ENCODE measurements at places on chromosomes 1 and 21.

DNA sequence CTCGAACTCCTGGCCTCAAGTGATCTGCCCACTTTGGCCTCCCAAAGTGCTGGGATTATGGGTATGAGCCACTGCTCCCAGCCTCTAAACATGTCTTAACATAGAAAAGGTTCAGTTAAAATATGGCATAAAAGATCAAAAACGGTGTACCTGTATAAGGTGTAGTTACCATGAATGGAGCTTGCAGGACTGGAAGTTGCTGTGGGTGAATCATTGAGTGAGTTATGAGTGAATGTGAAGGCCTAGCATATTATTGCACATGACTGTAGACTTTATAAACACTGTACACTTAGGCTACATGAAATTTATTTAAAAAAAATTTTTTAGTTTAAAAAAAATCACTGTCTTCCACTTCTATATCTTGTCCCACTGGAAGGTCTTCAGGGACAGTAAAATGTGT lies 15.7 kb downstream of the ABCD3 start:
- no peak for DNase-seq

GRCh38 chr1:203380420-203381150 lies 29.7 kb upstream of the FMOD start:
- DNase-seq = no peak

DNA sequence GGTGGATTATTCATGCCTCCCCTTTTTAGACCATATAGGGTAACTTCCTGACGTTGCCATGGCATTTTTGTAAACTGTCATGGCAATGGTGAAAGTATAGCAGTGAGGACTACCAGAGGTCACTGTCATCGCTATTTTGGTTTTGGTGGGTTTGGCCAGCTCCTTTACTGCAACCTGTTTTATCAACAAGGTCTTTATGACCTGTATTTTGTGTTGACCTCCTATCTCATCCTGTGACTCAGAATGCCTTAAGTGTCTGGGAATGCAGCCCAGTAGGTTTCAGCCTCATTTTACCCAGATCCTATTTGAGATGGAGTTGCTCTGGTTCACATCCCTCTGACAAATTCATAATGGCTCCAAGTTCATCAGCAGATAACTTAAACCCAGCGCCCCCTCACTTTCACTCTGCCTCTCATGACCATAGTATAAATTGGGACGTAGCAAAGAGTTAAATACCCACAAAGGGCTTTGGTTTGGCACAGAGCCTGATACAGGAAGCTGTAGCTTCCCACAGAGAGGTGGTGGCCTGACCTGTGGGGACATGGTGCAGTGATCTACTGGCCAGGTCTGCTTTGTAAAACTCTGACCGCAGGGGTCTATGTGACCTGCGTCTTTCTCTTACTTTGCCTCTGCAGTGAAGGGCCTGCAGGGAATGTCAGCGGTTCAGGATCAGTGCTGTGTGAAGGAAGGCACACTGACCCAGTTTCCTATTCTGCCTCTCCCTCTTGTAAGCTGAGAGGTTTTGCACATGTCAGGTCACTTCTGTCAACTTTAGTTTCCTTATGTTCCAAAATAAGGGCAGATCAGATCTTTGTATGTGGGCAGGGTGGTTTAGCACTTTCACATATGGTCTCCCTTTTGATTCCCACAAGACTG lies 78.1 kb upstream of the ZNF644 start:
- DNase-seq = no peak

GRCh38 chr1:216034506-216034905 lies 388.7 kb downstream of the USH2A start:
- no peak for DNase-seq

GRCh38 chr1:1051127-1051810 lies 22.8 kb downstream of the RNF223 start:
- no peak for DNase-seq

- DNase-seq = no peak
Measured at GRCh38 chr1:26220199-26220912, 13.6 kb upstream of the CEP85 start.

DNA sequence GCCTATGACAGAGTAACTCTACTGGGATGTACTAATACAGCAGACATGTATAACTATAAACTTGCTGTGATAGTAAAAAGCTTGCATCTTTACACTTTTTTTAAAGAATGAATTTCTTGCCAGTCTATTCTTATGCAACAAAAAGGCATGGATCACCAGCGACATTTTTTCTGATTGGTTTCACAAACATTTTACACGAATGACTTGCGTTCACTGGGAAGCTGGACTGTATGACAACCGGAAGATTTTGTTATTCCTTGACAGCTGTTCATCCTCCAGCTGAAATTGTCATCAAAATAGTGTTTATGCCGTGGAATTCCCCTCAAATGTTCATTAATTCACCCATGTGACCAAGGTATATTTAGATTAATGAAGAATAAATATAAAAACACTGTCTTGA lies 131.0 kb downstream of the XPR1 start:
- DNase-seq = no peak

DNA sequence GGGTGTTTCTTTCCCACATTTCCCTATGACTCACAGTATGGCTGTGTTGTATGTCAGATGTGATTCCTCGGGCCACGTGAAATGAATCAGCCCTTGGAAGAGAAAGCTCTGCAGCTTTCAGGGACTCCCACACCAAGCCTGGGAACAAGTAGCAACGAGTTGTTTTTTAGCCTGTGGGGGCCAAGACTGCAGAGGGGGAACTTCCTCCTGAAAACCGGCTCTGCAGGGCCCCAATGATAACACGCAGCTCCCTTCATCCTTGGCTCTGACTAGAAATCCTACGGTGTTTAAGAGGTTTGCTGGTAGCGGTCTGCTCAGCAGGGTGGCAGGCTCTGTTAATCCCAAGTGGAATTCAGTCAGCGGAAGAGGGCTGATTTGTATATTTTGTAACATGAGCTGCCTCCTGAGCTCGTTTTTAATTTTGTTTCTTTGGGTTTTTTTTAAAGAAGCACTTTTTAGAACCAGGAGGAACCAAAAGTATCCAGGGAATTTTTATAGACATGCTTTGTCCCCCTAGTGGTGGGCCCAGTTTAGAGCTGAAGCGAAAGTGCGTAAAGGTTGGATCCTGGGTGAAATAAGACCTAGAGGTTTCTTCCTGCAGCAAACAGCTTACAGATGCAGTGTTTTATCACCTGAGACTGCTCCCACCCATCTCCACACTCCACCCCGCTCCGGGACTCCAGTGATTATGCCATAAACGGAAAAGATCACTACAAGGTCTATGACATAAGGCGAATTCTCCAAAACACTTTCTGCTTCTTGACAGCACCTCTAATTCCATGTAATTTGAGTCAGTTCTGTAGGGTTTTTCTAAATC lies 48.8 kb downstream of the LAMC2 start:
- peak; percentile 45 for DNase-seq

GRCh38 chr1:99648107-99648506 lies 2.2 kb downstream of the PALMD start:
- DNase-seq = no peak

GRCh38 chr1:38962560-38962959 lies 20.9 kb upstream of the RHBDL2 start:
- no peak for DNase-seq

DNA sequence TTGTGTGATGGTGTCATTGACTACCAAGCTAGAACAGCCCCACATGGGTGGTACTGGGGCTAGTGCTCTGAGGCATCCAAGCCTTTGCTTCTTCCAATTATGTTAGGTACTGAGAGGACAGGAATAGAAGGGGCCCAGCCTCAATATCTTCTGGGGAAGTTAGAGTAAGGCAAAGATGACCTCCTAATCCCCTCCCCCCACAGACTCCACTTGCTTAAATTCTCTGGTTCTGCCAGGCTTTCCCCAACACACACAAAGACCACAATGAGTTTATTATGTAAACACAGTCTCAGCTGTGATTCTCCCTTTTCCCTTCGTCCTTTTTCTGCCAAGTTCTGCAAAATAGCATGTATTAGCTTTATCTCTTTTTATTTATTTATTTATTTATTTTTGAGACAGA lies 3.1 kb upstream of the TACSTD2 start:
- DNase-seq = no peak

DNA sequence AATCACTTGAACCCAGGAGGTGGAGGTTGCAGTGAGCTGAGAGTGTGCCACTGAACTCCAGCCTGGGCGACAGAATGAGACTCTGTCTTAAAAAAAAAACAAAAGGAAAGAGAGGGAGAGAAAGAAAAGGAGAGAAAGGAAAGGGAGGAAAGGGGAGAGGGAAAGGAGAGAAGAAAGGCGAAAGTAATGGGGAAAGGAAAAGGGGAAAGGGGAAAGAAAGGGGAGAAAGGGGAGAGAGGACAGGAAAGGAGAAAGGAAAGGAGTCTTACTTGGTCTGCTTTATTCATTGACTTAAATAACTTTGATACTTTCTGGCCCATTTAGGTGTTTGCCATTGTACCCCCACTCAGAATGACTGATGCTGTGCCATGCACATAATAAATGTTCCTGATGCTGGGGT lies 11.8 kb downstream of the NSUN4 start:
- no peak for DNase-seq

GRCh38 chr1:66317248-66317515 lies 216.8 kb upstream of the SGIP1 start:
- DNase-seq = no peak

DNA sequence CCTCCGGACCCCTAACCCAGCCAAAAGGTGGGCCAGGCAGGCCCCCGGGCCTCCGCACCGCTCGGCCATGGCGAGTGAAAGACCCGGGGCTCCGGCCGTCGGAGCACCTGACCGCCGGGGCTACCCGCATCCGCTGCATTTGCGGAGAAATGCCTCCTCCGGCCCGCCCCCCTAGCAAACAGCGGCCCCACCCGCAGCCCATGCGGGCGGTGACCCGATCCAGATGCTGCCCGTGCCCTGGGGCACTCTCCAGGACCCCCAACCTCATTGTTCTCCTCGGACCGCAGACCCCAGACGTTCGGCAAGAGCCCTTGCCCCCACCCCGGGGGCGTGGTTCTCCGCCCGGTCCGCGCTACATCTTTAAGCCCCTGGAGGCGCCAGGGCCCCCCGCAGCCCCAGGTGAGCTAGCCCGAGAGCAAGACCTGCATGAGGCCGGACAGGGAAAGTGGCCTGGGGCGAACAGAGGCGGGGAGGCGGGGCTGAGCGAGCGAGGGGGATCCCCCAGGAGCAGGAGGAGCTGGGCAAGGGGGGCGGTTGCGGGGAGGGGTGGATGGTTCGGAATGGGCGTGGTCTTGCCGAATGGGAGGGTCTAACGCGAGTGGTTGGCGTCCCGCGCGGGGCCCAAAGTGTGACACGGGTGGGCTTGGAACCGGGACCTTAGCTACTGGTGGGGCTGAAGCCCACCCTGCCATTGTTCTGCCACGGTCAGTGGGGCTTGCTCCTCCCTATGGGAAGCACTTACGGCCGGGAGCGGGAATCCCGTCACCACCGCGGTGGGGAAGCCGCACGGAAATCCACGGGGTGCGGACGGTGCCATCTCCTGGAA lies 6.3 kb upstream of the CRYBG2 start:
- DNase-seq = peak; percentile 39

DNA sequence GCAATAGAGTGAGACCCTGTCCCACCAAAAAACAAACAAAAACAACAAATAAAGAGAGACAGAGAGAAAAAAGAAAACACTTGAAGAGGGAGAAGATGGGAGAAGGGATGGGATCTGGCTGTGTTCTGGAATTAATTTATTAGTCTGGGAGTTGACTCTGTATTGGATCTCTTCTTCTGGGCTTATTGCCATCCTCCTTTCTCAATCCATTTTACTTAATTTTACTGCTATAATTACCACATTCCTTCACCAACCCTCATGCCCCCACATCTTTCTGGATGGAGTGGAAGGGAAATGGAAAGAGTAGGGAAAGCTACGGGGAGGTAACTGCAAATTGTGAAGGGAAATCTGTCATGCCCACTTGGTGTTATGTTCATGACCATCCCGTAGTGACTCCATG lies 42.9 kb downstream of the FMN2 start:
- no peak for DNase-seq

DNA sequence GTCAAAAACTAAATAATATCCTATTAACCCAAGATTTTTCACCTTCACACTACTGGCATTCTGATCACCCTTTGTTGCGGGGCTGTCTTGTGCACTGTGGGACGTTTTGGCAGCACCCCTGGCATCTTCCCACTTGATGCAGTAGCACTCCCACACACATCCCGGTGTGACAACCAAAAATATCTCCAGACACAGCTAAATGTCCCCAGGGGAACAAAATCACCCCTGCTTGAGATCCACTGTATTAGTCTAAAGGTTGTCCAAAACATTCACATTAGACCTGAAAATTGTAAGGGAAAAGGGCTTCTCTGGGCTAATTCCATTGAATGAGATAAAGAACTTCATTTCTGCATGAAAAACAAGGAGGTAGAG lies 37.8 kb downstream of the PLEKHO1 start:
- no peak for DNase-seq

GRCh38 chr21:46443910-46444309 lies 14.8 kb upstream of the DIP2A start:
- no peak for DNase-seq

- no peak for DNase-seq
Measured at GRCh38 chr21:45543710-45544448, 1.6 kb upstream of the SLC19A1 start.

GRCh38 chr1:14594045-14594444 lies 4.4 kb upstream of the KAZN start:
- no peak for DNase-seq

GRCh38 chr1:25432749-25433388 lies 2.2 kb downstream of the MACO1 start:
- no peak for DNase-seq

GRCh38 chr1:207845109-207845508 lies 65.8 kb downstream of the CD34 start:
- DNase-seq = no peak

GRCh38 chr1:224563666-224564065 lies 52.5 kb upstream of the CNIH3 start:
- DNase-seq = no peak

DNA sequence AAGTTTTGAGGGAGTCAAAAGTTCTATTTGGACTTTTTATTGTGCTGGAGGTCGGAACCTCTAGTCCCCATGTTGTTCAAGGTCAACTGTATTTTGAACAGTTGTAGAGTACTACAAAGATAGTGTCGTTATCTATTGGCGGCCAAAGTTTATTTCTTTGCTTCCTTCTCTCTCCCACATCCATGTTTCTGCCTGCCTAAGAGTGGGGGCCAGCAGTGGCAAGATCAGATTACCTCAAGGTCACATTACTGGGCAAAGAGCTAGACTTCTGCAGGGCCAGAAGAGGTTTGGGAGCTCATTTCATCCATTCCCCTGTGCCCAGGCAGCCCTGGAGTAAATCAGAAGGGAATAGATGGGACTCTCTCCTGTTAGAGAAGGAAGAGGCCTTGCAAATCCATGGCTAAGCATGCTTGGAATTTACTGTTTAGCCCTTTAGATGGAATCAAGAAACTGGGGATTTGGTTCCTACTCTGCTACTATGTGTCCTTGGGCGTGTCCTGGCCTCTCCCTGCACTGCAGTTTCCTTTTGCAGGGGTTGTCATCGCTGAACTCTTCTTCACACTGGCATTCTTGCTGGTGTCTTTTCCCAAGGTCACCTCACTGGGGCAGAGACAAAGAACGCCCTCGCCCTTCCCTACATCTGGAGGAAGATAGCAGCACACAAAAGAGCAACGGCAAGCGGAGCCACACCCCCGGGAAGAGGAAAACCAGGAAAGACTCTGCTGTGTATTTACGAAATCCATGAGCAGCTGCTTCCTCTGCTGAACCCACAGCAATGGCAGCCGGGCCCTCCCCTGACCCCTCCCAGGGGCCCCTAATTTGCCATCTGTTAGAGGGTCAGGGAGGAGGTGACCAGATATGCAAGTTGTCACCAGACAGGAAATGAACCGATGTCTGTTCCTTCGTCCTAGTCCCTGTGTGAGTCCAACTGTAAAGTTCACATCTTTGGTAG lies 73.3 kb downstream of the PLPP3 start:
- no peak for DNase-seq
